ENCODE measurements at places on chromosomes 11 and 22.
A peak's percentile ranks its signal among the peaks of the same experiment; 100 is the strongest.

- peak; percentile 9 for DNase-seq
These were observed at the start of gene DDX25 for GRCh38 chr11:125903711-125904659. DDX25 (plus strand) TSS chr11:125904508; CDS start chr11:125904518, 10 bp downstream.

- no peak for DNase-seq
These were observed 15.8 kb downstream of the CCND1 start for GRCh38 chr11:69656536-69657455.

DNA sequence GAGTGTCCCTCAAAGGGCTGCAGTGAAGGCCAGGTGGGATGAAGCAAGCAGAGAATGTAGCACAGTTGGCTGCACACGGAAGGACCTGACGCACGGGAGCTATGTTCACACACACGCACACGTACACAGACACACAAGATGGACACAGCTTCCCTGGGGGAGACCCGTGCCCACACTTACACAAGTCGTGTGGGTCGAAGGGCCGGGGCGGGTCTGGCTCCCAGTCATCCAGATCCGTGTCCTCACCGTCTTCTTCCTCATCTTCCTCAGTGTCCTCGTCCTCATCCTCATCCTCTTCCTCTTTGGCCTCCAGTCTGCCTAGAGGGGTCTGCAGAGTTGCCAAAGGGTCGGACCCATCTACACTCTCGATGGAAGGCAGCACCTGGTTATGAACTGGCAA lies 51.6 kb upstream of the NFRKB start:
- no peak for DNase-seq

- no peak for DNase-seq
These were observed 121.5 kb downstream of the CCDC34 start for GRCh38 chr11:27241311-27242122.

DNA sequence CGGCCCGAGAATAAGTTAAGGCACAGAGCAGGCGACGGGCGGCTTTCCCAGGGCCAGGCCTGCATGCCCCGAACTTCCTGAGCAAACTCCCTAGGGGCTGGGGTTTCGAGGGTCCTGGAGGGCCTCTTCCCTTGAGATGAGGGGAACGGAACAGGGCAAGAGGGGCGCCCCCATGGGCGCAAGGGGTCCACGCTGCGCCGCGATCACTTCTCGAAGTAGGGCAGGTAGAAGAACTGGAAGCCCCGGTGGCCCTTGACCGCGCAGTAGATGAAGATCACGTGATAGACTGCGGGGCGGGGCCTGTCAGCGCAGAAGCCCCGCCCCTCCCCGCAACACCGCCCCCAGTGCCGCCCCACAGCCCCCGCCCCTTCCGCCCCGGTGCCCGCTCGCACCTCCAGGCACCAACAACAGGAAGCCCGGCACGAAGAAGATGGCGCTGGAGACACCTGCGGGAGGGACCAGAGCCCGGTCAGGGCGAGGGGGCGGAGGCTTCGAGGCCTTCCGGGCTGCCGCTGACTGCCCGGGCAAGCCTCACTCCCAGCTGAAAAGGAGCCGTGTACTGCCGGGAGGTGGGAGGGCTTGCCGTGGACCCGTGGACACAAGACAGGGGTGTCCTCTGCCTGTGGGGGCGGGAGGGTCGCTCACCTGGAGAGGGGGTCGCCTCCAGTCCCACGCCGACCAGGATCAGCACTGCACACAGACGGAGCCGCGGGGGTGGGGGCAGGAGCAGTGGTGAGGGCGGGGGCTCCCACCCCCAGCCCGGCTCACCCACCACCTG lies 4.5 kb downstream of the TMEM134 start:
- DNase-seq = peak; percentile 85

- DNase-seq = no peak
These were observed 43.9 kb upstream of the FAT3 start for GRCh38 chr11:92180664-92181251.

GRCh38 chr11:73151416-73151815 lies 9.3 kb upstream of the FCHSD2 start:
- no peak for DNase-seq

DNA sequence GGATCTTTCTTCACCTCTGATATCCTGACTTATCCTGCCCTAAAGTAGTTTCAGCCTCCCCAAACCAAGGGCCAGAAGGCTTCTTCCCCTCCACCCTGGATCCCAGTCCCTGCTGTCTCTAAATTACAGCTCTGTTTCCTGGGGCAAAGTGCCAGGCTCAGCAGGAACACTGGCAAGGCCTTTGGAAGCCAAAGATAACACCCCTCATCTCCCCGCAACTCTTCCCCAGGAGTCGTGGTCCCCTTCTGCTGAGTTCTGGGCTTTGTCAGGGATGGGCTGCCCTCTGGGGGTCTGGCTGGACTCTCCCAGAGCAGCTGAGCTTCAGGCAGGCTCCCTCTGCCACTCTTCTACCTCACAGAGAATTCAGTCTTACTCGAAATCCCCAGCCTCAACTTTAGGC lies 53.8 kb upstream of the AMPD3 start:
- no peak for DNase-seq

- no peak for DNase-seq
These were observed 509.8 kb upstream of the RAG2 start for GRCh38 chr11:37107831-37108230.

GRCh38 chr22:17284888-17285287 lies 65.7 kb upstream of the ADA2 start:
- DNase-seq = no peak

DNA sequence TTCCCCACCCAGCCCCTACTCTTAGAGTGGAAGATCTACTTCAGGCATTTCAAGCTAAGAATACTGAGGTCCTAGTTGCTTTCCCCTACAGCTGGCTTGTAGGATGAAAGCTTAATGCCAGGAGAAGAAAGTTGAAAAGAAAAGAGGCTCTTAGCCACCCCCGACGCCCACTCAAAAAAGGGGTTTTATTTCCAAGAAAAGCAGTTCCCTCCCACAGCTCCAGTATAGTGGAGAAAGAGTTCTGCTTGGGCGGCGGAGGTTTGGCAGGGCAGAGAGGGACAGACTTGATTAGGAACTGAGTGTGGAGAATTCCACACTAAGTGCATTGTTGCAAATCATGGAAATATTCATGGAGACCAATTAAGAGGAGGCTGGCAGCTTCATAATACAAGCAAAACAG lies 470.9 kb downstream of the ETS1 start:
- no peak for DNase-seq

DNA sequence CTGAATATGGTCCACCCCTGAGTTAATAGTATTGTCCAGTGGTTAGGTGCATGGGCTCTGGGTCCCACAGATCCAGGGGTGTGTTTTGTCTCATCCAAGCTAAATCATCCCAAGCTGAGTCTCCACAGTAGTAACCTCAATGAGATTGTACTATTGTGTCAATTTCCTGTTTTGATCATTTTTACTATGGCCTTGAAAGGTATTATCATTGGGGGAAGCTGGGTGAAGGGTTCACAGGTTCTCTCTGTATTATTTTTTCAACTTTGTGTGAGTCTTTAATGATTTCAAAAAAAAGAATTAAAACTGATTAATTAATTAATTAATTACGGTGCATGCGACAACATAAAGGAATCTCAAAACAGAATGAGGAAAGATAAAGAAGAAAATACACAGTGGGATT lies 266.1 kb downstream of the MN1 start:
- no peak for DNase-seq

- DNase-seq = no peak
These were observed 45.2 kb upstream of the EHF start for GRCh38 chr11:34575671-34576070.

GRCh38 chr11:130322126-130322525 lies 7.4 kb upstream of the ZBTB44 start:
- DNase-seq = no peak

DNA sequence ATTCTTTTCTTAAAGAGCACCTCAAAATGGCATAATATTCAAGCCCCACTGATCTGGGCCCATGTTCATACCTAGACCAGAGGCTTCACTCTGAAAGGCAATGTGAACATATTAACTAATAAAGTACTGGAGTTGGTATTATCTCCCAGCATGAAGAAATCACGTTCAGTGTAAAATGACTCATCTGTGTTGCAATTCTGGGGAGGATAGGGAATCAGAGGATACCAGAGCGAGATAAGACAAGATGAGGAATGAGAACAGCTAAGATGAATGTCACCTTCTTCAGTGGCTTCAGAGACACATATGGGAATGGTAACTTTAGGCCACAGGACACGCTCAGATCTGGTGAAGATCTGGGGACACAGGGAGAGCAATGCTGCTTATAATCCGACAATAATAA lies 121.1 kb downstream of the NTM start:
- DNase-seq = no peak

GRCh38 chr22:39110631-39111561 lies 13.9 kb downstream of the APOBEC3H start:
- DNase-seq = no peak

DNA sequence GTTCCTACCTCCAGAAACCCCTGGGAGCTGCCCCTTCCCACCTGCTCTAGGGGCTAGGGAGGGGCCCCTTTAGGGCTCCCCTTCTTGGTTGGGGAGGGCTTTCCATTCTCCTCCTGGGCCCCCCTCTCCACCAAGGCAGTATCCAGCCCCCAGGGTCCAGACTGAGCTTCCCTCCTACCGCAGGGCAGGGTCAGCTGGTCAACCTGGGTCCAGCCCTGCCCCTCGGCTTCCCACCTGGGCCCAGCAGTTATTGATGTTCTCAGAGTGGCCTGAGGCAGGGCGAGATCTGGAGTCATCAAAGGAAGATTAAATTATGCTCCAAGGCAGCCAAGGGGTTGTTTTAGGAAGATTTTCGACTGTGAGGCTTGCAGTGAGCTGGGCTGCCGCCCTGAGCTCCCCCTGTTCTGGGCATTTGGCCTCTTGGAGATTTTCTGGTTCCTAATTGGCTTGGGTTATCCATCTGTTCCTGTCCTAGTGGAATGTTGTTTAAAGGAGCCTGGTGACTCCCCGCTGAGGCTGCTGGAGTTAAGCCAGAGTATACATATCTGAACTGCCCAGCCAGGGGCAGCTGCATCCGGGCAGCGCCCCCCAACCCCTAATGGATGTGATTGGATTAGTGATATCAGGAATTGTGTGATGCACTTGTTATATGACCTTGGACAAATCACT lies 1.8 kb upstream of the SLC22A8 start:
- DNase-seq = no peak

- no peak for DNase-seq
These were observed 733.0 kb upstream of the KIRREL3 start for GRCh38 chr11:127733552-127733951.

- DNase-seq = no peak
These were observed 35.2 kb downstream of the IFT27 start for GRCh38 chr22:36740716-36741115.

DNA sequence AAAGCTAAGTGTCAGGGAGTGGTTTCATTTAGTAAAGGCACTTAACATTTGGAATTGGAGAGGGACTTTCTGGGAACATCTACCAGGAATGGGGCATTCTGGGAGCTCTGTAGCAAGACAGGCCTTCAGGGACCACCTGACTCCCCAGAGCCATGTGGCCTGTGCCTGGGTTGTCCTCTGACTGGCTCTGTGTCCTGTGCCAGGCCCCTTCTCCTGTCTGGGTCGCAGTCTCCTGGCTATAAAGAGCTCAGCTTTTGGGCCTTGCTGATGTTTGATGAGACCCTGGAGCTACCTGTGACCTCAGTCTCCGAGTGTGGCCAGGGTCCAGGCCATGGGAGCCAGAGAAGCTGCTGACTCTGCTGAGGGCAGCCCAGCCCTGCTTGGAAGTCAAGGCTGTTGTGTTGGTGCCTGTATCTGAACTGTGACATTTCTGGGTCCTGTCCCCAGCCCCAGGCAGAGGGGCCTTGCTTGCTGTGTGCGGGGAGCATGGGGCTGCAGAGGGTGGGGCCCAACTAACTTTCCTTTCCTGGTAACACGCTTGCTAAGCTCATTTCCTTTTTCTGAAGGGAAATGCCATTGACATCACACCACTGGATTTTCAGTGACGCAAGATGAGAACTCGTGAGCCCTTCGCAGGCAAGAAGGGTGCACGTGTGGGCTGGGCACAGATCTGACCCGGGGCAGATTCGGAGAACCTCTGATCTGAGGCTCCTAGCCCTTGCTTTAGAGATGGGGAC lies 41.3 kb downstream of the LRRC32 start:
- DNase-seq = no peak

DNA sequence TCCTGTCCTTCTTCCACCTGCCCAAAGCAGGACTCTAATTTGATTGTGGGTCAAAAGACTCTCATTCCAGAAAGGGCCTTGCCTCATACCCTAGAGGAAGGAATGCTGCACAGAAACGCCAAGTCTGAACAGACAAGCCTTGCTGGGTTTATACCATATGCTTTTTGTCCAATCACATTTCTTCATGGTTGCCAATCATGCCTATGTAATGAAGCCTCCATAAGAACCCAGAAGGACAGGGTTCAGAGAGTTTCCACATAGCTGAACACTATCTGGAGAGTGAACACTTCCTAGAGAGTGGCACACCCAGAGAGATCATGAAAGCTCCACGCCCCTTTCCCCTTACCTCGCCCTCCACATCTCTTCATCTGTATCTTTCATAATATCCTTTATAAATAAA lies 4.8 kb upstream of the SAA2 start:
- DNase-seq = no peak

Data from stimulated activated CD8-positive, alpha-beta memory T cell treated with anti-CD3 and anti-CD28 coated beads, Interleukin-4, amount 100 ng/mL, for 24 hours (primary cell).